Hematopoietic multipotent progenitor cell treated with erythropoietin and hydrocortisone succinate and interleukin-3 and kit ligand, for 6 days (in vitro differentiated cells): ENCODE measurements at places on chromosomes 11 and 22.

GRCh38 chr11:72703267-72704008 is 29.2 kb upstream of the PDE2A start:
- DNase-seq, result no peak

DNA sequence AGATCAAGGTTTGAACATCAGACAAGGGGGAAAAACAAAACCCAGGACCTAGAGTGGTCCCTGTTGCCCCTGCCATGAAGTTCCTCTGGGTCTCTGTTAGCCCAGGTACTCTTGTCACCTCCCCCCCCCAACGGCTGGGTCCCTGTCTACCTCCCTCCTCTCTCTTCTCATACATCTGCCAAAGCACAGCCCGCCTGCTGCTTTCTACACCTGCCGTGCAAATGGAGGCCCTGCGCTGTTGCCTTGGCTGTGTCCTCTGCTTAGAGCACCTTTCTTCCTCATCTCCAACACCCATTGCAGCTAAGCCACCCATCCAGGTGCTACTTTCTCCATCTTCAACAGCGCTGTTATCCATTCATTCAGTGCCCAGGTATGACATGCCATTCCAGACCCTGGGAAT is 99.2 kb downstream of the TP53I11 start:
- no peak for DNase-seq

DNA sequence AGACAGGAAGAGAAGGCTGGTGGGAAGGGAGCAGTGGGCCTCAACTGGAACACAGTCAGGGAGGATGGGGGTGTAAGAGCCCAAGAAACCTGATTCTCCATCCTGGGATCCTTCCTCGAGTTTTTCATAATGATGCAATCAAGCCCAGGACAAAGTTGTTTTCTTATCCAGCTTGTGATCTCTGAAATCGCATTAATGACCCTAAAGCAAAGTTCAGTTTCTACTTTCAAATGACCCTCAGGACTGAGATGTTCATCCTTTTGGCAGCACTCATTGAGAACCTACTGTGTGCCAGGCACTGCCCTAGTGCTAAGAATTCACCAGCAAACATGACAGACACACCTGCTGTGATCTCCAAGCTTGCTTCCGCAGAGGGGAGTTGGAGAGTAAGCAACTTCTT is 45.3 kb downstream of the ISX start:
- no peak for DNase-seq

GRCh38 chr11:76524919-76525318 is 80.1 kb downstream of the EMSY start:
- peak; percentile 25 for DNase-seq

DNA sequence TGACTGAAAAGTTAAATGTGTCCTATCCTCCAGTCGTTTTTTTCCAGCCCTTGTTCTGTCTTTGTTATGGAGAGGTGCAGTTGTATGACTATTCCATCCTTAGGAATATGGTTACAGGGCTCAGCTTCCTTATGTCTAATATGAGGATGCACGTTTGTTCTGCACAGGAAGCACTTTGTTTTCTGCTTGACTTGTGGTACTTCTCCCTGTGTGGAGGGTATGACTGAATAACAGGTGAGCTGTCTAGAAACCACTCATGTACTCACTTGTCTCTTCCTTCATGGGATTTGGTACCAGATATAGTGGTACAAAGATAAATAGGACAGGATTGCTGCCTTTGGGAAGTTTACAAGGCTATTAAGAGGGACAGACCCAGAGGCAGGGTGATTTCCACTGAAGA is 17.4 kb downstream of the CABIN1 start:
- DNase-seq, result no peak

GRCh38 chr22:44090571-44090905 is 66.4 kb downstream of the PARVB start:
- DNase-seq, result no peak

DNA sequence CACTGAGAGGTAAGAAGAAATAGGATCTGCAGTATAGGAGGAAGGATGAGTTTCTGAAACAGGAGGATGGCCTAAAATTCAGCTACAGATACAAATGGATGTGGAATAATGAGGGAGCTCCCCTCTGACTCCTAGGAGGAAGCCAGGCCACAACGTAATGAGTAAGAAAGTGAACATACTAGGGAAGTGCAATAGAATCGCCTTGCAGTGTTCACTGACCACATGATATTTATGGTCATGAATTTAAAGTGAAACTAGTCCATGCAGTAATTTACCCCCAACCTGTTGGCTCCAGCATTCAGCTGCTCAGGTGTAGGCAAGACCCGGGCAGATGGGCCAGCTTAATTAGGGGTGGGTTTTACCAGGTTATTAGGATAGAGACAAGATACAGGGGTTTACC is 101.7 kb downstream of the DEUP1 start:
- DNase-seq, result no peak

- DNase-seq, result no peak
Measured at GRCh38 chr11:122676638-122677037, 21.1 kb downstream of the UBASH3B start.

DNA sequence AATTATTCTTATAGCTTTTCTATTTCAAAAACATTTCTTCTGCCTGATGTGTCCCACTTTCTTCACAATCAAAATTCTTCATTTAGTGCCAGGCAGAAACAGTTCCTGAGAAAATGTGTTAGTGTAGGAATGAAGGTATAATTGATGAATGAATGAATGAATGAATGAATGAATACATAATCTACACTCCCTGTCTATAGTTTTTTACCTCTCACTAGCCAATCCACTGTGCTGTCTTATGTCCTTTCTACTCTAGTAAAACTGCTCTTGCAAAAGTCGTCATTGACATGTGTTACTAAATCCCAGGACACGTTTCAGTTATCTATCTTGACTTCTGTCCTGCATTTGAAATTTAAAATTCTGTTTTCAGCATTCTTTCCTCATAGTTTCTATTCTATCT is 42.9 kb downstream of the CHORDC1 start:
- DNase-seq, result no peak

DNA sequence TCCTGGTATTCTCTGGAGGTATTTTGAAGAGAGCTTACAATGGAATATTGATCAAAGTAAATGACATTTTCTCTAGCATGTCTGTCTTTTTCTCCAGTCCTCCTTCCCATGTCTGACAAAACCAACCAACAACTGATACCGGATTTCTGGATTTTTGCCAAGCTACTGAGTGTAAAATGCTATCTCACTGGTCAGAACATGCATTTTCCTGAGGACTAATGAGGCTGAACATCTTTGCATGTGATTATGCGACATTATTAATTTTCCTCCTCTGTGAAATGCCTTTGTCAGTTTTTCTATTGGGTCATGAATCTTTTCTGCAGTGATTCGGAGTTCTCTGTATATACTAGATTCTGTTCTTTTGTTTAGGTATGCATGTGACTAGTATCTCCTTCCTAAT is 51.4 kb downstream of the CDON start:
- DNase-seq, result peak; percentile 33

DNA sequence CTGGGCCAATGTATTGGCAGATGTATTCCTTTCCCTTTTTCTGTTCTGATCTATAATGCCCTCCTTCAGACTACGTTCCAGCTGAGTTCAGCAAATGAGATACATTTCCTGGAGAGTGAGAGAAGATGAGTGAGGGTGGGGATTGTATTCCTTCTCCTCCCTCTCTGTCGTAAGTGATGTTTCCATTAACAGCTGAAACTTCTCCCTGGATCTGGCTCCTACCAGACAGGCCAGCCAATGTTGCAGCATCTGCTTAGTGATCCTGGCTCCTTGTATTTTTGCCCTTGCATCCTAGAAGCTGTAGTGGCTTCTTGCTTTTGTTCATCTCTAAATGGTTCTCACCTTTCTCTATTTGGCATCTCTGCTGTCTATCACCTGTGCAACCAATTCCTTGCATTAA is 48.2 kb upstream of the MTMR2 start:
- no peak for DNase-seq

GRCh38 chr11:94933223-94934130 is 39.9 kb downstream of the CWC15 start:
- DNase-seq, result no peak

GRCh38 chr22:17972385-17973191 is 51.8 kb downstream of the MICAL3 start:
- no peak for DNase-seq

DNA sequence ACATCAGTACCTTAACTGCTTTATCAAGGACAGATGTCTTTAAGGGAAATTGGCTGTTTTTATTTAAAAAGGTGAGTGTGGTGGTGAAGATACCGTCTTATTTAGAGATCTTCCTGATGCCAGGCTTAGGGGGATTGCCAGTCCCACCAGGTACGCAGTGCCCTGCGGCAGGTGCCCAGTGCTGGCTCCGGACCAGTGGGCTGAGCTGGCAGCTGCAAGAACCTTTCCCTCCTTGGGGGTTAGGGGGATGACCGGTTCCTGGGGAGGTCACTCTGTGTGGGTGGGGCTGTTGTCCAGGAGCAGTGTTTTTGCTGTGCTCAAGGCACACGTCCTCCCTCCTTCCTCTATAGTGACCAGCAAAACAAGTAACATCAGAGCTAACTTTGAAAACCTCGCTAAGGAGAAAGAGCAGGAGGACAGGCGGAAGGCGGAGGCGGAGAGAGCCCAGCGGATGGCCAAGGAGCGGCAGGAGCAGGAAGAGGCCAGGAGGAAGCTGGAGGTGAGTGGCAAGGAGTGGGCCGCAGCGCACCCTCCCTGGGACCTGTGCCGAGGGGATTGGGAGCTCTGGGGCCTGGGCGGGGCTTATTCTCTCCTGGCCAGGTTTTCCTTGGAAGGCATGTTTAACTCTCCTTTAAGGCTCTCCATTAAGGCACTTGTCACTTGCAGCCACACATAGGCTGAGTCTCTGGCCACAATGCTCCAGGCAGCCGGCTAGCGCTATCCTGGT is 30.5 kb downstream of the CTTN start:
- DNase-seq, result no peak

DNA sequence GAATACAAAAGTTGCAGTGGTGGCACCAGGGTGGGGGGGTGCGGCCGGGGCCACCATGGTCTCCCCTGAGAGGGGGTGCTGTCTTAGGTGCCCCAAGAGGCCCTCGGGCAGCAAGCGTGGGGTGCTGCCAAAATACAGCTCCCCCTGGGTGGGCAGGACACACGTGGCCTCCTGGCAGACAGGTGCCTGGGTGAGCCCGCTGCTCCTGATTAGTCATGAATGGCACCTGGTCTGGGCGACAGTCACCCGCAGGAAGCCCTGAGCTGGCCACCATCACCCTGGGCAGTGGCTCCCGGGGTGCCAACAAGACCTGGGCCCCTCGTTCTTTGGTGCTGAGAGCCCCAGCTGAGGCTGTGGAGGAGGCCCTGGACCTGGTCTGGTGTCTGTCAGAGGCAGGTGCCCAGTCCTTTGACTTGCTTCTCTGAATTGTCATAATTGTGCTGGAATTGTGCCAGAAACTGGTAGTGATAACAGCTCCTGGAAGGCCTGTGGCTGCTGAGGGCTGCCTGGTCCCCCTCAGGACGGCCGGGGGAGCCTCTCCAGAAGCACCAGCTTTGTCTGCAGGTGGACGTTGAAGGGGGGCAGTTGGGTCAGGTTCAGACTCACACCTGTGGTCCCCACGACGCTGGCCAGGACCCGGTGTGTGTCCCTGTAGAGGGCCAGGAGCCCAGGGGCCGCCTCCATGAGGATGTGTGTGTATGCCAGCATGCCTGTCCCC is 14.8 kb downstream of the ALG12 start:
- peak; percentile 84 for DNase-seq

- no peak for DNase-seq
Measured at GRCh38 chr11:45280449-45280848, 5.7 kb downstream of the SYT13 start.

- no peak for DNase-seq
Measured at GRCh38 chr11:65373839-65374580, 8.4 kb downstream of the SLC25A45 start.

GRCh38 chr11:32529994-32530588 is 53.5 kb upstream of the EIF3M start:
- DNase-seq, result no peak

DNA sequence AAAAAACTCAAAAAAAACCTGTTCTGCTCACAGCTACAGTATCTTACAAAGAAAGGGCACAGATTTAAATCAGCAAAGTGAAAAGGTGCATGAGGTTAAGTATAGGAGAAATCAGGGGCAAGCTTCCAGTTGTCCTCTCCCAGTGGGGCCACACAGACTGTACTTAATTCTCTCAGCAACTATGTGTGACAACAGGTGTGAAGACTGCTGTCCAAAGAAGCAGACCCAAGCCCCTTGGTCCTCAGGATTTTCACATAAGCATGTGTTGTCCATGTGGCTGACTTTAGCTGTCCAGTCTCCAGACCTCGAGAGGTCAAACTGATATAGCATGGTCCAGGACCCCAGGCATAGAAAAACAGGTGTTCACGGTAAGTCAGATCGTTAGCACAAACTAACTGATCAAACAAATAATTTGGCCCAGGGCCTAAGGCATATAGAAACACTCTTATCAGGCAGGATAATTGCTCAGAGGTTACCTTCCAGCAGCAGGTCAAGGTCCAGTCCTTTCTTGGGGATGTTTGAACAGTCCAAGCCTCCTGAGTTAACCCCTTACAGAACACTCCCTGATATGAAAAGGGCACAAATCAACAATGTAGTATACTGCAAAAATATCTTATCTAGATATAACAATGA is 21.1 kb upstream of the CSTF3 start:
- DNase-seq, result no peak

- no peak for DNase-seq
Measured at GRCh38 chr11:86755146-86755545, 45.2 kb upstream of the PRSS23 start.

DNA sequence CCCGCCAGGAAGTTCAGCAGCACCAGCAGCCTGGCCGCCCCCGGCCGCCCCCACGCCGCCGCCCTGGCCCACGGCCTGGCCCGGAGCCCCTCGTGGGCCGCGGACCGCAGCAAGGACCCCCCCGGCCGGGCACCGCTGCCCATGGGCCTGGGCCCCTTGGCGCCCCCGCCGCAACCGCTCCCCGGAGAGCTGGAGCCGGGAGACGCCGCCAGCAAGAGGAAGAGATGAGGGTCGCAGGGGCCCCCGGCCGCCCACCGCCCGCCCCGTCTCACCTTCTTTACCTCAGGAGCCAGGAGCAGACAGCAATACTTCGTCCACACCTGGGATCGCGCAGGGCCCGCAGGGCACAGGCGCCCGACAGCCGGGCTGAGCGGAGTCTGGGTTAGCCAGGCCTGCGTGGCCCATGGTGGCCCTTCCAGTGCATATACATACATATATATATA is 115.6 kb downstream of the CACNA1I start:
- no peak for DNase-seq

- peak; percentile 41 for DNase-seq
Measured at GRCh38 chr11:9689721-9690120, 25.8 kb downstream of the SWAP70 start.

DNA sequence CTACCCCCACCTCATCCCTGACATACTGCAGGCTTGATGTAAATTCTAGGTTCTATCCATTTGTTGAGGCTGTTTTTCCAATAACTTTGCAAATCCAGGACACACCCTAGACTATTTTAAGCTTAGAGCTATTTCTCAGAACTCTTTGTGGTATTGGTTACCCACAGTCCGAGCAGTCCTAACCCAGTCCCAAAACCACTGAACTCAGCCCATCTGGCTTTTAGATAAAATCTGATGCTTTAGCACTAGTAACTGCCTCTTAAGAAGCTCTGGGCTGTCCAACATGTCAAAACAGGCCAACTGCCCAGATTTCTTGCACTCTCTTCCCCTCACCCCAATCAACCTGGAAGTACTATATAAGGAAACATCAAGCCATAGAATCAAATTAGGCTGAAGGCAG is 344.4 kb upstream of the CADM1 start:
- peak; percentile 2 for DNase-seq

GRCh38 chr11:75100314-75100713 is 3.6 kb upstream of the OR2AT4 start:
- peak; percentile 49 for DNase-seq
